ENCODE measurements at places on chromosomes 2 and 18.

DNA sequence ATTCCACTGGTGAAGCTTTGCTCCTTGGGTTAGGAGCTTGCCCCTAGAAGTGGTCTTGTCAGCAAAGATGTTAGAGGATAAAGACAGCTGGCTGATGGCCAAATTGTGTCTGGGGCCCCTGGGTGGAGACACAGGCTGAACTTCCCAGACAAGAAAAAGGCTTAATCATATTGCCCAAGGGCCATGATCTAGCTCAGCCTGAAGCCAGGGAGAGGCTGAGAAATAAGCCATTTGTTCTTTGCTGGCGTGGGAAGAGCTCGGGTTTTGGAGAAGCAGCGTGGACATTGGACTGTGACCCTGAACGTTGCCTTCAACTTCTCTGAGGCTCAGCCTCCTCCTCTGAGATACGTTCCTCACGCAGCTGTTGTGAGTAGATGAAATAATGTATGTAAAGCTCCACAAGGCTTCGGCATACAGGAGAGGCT, 153.0 kb downstream of the ZFP36L2 start:
- no peak for DNase-seq

GRCh38 chr18:42274488-42275137, 319.6 kb downstream of the PIK3C3 start:
- DNase-seq, result no peak

- no peak for DNase-seq
Observed at GRCh38 chr2:214652473-214652872, 157.0 kb downstream of the BARD1 start.

- DNase-seq, result no peak
Observed at GRCh38 chr2:221606424-221606823, 34.3 kb upstream of the EPHA4 start.

DNA sequence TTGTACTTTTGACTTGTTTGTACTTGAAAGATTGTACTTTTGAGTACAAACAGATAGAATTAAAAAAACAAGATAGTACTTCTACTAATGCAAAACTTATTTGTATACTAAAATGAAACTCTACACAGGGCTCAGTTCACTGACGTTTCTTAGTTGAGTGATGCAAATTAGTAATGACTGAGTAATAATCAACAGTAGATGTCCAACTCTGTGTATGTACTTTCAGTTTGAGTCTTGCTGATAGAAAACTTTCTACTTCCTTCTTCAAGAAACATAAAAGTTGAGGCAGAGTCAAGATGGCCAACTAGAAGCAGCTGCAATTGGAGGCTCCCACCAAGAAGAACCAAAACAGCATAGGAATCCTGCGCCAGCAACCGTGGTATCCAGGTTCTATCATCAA, 585.0 kb downstream of the NR4A2 start:
- no peak for DNase-seq

DNA sequence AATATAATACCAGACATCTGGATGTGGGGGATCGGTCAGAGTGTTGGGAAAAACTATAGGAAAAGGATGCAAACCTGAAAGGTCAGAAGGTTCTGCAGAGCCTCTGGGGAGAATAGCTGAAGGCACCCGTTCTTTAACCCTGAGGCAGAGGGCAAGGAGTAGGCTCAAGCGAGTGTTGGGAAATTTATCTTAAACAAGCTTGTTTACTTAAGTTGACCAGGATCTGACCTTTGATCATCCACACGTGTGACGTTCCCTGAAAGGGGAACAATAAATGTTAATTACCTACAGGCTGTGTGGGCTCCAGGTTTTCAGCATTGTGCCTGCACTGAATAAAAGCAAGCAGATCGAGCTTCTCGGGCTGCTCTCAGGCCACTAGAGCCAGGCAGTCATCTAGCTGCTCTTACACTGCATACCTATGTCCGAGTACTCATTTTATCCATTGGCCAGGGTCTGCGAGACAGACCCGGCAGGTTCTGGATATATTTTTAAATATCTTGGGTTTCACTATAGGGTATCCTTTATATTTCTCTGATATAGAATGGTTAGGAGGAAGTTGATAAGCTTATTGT, 400.6 kb upstream of the CHST9 start:
- no peak for DNase-seq

DNA sequence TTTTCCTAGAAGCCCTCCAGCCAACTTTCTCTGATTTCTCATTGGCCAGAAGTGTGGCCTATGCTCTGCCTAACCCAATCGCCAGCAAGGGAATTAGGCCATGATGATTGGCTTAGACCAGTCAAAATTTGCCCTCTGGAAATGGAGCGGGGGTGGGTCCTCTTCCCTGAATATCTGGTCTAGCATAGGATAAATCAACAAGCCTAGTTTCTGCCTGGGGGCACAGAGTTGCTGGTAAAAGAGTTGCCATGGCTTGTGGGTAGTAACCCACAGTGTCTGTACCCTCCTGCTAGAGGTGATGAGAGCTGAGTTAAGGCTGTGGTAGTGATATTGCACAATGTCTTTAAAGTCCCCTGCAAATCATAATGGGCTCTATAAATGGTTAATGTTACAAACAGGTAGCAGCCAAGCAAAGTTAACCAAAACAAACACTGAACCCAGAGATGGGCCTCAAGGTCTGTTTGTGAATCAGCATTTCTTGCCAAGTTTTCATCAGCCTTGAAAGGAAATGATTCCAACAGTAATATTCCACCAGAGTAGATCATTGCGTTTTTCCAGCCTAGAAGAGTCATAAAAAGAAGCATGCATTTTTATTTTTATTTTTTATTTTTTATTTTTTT, 19.3 kb downstream of the GALM start:
- DNase-seq, result no peak

GRCh38 chr2:75607400-75607798, 39.2 kb upstream of the MRPL19 start:
- no peak for DNase-seq

GRCh38 chr18:73563345-73563744, 584.3 kb downstream of the FBXO15 start:
- DNase-seq, result no peak

DNA sequence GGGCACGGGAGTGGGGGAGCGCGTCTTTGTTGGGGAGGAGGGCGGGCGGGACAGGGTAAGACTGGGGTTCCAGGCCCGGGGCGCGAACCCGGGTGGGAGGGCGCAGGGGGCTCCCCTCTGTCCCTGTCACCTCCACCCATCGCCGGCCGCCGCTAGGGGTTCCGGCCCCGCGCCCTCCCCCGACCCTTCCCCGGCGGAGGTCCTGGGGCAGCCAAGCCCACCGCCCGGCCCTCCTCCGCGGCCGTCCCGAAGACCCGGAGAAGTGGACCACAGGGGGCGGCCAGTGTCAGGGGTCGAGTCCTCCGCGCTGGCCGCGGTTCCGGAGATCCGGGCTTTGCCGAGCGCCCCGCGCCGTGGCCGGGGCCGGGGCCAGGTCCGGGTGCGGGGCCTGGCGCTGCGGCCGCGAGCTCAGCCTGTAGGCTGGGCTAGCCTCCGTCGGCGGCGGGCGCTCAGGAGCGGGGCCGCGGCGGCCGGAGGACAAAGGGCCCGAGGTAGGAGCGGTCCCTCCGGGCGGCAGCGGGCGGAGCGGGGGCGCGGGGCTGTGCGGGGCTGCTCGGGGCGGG, 16.6 kb upstream of the E2F6 start:
- no peak for DNase-seq

DNA sequence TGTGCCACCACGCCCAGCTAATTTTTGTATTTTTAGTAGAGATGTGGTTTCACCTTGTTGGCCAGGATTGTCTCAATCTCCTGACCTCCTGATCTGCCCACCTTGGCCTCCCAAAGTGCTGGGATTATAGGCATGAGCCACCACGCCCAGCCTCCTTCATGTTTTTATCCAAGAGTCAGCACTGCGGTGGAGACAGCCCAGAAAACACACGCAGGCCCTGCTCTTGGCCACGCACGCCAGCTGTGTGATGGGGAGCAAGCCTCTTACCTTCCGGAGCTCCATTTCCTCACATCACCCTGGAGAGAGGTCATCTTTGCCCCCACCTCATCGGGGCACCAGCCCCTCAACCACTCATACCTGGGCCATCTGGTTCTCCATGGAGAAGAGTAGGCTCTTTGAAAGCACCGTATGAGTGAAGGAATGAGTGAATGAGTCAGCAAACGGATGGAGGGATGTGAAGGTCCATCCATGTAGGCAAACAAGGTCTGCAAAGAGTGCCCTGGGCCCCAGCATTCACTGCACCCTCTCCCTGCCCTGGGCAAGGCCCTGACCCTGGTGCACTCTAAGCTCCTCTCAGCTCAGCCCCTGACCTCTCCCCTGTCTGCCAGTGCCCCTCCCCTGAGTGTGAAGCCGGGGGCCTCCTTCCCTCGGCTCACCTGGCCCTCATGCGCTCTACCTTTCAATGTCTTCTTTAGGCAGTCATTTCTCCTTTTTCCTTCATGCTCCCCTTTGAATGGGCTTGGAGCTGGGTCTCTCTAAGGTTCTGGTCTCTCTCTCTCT, 7.4 kb downstream of the GYPC start:
- DNase-seq, result no peak

DNA sequence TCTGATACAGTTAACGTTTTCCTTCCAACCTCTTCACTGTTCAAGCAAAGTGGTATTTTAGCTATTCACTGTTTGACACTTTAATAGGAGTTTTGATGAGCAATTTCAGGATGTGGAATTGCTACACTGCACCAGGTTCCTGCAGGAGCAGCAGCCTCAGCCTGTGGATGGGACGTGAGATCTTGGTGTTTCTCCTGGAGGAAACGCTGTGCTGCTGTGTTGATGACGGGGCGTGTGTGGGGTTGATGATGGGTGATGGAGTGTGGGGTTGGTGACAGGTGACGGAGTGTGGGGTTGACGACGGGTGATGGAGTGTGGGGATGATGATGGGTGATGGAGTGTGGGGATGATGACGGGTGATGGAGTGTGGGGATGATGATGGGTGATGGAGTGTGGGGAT, 98.9 kb downstream of the RTP5 start:
- DNase-seq, result no peak

DNA sequence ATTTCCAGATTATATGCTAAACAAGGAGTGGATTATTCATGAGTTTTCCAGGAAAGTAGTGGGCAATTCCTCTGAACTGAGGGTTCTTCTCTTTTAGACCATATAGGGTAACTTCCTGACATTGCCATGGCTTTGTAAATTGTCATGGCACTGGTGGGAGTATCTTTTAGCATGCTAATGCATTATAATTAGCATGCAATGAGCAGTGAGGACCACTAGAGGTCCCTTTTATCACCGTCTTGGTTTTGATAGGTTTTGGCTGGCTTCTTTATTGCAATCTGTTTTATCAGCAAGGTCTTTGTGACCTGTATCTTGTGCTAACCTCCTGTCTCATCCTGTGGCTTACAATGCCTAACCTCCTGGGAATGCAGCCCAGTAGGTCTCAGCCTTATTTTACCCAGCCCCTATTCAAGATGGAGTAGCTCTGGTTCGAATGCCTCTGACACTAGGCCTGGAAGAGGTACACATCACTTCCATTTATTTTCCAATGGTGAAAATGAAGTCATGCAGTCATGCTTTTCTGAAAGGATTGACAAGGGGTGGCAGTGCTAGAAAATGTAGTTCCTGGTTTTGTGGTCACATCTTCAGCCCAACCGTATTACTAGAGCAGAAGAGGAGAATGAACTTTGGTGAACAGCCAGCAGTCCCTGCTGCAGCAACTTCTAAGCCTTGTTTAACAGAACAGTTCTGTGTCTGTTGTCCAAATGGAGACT, 26.6 kb upstream of the ITGA4 start:
- DNase-seq, result no peak

GRCh38 chr2:170895023-170895757, 33.9 kb upstream of the GORASP2 start:
- DNase-seq, result no peak

DNA sequence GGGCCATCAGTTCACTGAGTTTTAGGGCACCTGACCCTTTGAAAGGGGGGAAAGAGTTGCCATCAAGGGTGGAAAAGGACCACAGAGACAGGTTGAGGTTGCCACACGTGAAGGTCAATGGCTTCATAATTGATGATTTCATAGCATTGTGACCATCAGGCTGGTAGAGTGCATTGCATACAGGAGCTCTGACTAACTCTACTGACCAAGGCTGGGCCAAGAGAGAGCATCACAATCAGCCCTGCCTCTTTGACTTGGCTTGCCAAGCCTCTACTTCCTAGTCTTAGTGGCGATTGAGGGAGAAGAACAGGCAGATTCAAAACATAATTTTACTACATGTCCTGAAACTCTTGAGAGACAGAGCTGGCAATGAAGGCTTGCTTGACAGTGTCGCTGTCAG, 5.8 kb upstream of the TNP1 start:
- DNase-seq, result no peak

DNA sequence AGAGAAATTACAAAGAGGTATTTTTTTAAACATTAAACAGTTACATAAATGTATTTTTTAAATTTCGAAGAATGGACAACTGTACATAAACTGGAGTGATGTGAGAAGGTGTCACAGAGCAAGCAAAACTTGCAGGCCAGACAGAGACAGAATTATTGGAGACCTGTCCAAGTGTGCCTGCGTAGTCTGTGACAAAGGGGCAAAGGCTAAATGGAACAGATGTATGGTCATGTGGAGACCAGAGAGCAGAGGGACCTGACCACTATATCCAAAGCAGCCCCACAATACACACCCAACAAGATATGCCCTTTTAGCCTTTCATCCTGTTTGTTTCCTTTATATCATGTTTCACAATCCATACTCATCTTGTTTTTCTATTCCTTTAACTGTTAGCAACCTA, 225.3 kb upstream of the VWC2L start:
- DNase-seq, result no peak

- no peak for DNase-seq
Observed at GRCh38 chr18:26103579-26103978, 13.2 kb upstream of the SS18 start.

DNA sequence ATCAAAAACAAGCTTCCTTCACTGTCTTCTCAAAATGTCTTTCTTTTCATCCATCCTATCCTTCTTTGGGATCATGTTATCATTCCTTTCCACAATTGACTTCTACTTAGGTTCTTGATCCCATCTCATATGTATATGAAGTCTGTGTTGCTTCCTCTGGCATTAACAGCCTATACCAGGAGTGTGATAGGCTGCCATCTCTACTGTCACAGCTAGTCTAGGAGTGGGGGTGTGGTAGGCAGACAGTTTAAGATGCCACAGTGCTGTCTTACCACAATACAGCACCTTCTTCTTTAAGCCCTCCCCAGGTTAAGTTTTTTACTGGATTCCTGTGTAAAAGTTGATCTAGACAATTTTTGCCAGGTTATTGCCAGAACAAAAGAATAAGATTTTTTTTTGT, 3.7 kb upstream of the HTR2B start:
- DNase-seq, result no peak

- DNase-seq, result no peak
Observed at GRCh38 chr2:99762714-99763113, 272.9 kb upstream of the REV1 start.

- DNase-seq, result no peak
Observed at GRCh38 chr2:127893494-127893893, 7.7 kb upstream of the AMMECR1L start.

- DNase-seq, result no peak
Observed at GRCh38 chr18:74063023-74063422, 84.6 kb downstream of the FBXO15 start.

Data from activated T-helper 1 cell treated with anti-CD3 and anti-CD28 coated beads, Interleukin-2, amount 50 U/mL, for 16 hours (primary cell).